IPS DF 6.9 (cell line): ENCODE measurements at places on chromosomes 3 and 15.

- H3K27ac ChIP-seq, result no peak overlapping the region
- H3K4me1 ChIP-seq, result no peaks in the 10 kb centered on the region
- no peak for DNase-seq
- H3K27me3 ChIP-seq, result no peaks in the 10 kb centered on the region
- no peaks in the 10 kb centered on the region for H3K36me3 ChIP-seq
Observed at GRCh38 chr15:57614241-57614640, 22.5 kb downstream of the MYZAP start.

GRCh38 chr3:149016242-149016641 is 24.9 kb downstream of the GYG1 start:
- no peaks in the 10 kb centered on the region for H3K36me3 ChIP-seq
- H3K27ac ChIP-seq, result no peak overlapping the region
- DNase-seq, result no peak
- H3K4me1 ChIP-seq, result peaks cover 9% of the 10 kb centered on the region; the same call in 1 of the 2 replicates
- H3K4me3 ChIP-seq, result no peak overlapping the region

DNA sequence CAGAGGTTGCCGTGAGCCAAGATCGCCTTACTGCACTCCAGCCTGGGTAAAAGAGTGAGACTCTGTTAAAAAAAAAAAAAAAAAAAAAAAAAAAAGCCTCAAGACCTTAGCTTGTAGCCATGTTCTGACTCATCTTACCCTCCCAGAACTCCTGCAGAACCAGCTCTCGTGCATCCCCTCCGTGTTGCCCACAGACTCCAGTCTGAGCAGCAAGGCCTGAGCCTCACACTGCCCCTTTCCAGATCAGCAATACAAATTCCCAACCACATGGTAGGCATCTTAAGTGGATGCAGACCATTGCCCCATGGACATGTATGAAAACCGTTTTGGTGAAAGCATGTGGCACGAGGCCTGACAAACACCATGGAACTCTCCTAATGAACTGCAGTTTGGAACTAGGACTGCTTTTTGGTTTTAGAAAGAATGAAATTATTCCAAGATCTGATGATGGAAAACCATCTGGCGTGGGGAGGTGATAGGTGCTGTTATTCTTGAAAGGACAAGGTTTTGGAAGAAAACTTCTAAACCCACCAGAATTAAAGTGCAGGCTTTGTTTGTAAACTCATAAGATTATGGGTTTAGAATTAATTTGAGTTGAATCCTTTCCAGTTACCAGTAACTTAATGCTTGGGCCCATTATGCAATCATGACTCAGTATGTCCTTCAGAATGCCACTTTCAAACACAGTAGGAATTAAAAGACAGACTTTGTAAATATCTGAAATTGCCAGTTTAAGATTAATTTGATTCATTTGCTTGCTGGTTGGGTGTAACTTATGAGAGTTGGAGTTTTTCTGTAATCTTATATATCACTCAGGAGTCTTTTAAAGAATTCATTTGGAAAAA is 163.7 kb upstream of the LRTM1 start:
- H3K36me3 ChIP-seq, result no peaks in the 10 kb centered on the region
- no peaks in the 10 kb centered on the region; the same call in 1 of the 2 replicates for H3K27me3 ChIP-seq
- H3K4me1 ChIP-seq, result no peaks in the 10 kb centered on the region
- DNase-seq, result no peak
- H3K4me3 ChIP-seq, result no peak overlapping the region

DNA sequence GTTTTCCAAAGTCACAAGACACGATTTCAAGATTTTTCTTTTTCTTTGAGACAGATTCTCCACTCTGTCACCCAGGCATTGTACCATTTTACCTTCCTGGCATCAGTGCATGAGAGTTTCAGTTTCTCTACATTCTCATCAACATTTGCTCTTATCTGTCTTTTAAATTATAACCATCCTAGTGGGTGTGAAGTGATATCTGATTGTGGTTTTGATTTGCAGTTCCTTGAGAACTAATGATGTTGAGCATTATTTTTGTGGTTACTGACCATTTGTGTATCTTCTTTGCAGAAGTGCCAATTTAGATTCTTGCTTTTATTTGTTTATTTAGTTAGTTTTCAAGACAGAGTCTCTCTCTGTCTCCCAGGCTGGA is 41.2 kb downstream of the ADIPOQ start:
- H3K27me3 ChIP-seq, result no peaks in the 10 kb centered on the region
- H3K27ac ChIP-seq, result no peak overlapping the region
- H3K4me3 ChIP-seq, result no peak overlapping the region

- no peaks in the 10 kb centered on the region for H3K36me3 ChIP-seq
- H3K4me3 ChIP-seq, result no peak overlapping the region
- no peak overlapping the region for H3K27ac ChIP-seq
Observed at GRCh38 chr3:147540921-147541320, 131.8 kb downstream of the ZIC1 start.

DNA sequence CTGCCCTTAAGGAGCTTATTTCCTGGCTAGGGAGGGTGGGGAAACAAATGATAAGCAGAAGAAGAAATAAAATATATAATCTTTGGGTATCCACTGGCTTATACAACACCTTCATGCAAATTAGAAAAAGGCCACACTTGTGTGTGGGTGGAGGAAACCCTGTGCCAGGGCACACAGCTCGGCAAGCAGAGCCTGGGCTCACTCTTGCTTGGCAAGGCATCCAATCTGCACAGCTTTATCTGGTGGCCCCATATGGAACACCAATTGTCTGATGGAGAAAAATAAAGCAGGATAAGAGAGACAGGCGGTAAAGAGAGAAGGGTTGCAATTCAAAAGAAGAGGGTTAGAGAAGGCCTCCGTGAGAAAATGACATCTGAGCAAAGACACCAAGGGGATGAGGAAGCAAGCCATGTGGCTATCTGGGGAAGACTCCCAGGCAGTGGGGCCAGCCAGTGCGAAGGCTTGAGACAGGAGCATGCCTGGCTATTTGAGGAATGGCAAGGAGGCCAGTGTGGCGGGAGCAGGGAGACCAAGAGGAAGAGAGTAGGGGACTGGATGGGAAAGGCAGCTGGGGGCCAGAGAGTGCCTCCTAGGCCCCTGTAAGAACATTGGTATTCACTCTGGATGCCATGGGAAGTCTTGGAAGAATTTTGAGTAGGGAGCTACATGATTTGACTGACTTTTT is 22.5 kb upstream of the VPS8 start:
- peaks cover 5% of the 10 kb centered on the region; the same call in 1 of the 2 replicates for H3K4me1 ChIP-seq
- H3K27ac ChIP-seq, result no peak overlapping the region
- H3K4me3 ChIP-seq, result no peak overlapping the region
- no peak for DNase-seq

DNA sequence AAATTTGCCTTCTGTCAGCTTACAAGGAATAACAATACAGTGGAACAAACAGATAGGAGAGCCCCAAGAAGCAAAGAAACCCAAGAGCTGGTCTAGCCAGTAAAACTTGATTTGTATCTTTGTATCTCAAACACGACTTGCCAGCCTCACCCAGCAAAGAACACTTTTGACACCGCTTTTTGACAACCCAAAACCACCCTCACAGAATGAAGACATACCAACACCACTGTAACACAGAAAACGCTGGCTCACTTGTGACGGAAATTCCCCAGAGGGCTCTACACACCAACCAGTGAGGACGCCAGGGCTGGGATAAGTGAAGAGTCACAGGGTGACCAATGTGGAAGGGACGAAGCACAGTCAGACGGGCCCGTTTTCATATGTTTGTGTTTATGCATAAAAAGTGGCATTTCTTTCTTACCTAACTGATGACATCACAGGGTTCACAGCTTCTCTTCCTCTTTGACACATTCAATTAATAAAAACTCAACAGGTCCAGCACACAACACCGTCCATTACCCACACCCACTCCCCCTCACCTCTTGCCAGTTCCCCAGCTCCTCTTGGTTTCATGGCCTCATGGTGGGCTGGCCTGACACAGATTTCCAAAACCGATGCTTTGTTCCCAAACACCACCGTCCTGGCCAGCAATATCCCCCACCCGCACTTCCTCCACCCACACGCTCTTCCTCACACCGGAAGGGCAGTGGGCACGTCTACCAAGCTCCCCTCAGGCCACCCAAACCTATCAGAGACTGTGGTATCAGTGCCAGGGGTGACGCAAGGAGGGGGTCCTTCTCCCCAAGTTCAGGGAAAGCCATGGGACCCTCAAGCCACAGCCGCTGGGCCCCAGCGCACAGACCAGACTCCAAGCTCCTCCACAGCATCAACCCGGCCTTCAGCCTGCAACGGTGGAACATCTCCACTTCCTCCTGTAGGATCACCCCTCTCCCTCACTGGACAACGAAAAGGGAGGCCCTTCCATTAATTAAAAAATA is 94.2 kb downstream of the ADAMTS17 start:
- H3K36me3 ChIP-seq, result no peaks in the 10 kb centered on the region
- no peak for DNase-seq
- H3K4me1 ChIP-seq, result peaks cover 3% of the 10 kb centered on the region; the same call in 1 of the 2 replicates
- no peak overlapping the region for H3K27ac ChIP-seq

- DNase-seq, result no peak
- no peak overlapping the region for H3K27ac ChIP-seq
- no peaks in the 10 kb centered on the region for H3K36me3 ChIP-seq
Observed at GRCh38 chr15:99951511-99951910, 218.3 kb upstream of the LYSMD4 start.

DNA sequence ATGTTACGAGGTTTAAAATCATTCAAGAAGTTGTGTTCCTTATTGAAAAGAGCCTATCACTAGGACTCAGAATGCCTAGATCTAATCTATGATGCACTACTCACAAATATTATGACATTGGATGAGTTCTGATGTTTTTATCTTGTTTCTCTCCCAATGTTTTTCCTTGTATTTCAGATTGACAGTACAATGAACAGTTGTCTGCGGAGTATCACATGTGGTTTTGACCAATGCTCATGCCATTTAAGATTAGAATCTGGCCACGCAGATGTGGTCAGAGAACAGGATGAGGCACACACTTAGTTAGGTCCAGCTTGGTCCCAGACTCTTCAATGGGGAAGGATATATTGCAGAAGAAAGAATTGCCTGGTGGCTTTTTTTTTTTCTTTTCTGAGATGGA is 25.6 kb upstream of the CCDC50 start:
- no peak overlapping the region for H3K27ac ChIP-seq
- no peaks in the 10 kb centered on the region for H3K36me3 ChIP-seq
- H3K4me1 ChIP-seq, result no peaks in the 10 kb centered on the region
- DNase-seq, result no peak
- no peak overlapping the region for H3K4me3 ChIP-seq
